ENCODE measurements at places on chromosomes 5 and 9. TPM values are rescaled to one million over a fixed set of nuclear protein-coding genes. Genes with fewer than 3 reads are reported as not detected.

IDNK gene
- 2.6 TPM for total RNA-seq

C5orf52 gene
- total RNA-seq, result not detected

TLE4 gene
- total RNA-seq, result 41.9 TPM

DIAPH1 gene
- 40.9 TPM for total RNA-seq

CD14 gene
- total RNA-seq, result not detected

PCDHGA1 gene
- total RNA-seq, result 0.65 TPM

ANKRD20A1 gene
- 0.98 TPM for total RNA-seq

C5orf58 gene
- not detected for total RNA-seq

PRR16 gene
- 0.48 TPM for total RNA-seq

SPATA31A3 gene
- not detected for total RNA-seq

Measured in vein endothelial cell (primary cell).